Heart left ventricle (tissue), 16 donors: ENCODE measurements at places on chromosomes 6 and 20. TPM values are rescaled to one million over a fixed set of nuclear protein-coding genes. Genes with fewer than 3 reads are reported as not detected.

SMPDL3A gene
- total RNA-seq = 3.7 TPM

CDSN gene
- not detected for total RNA-seq

ADGRF5 gene
- 89.6 TPM for total RNA-seq

CLPSL2 gene
- total RNA-seq = not detected

TUBB2B gene
- 2.0 TPM for total RNA-seq

SGK2 gene
- total RNA-seq = not detected

TRIM15 gene
- total RNA-seq = not detected

CAP2 gene
- total RNA-seq = 187 TPM

TP53TG5 gene
- 3.1 TPM for total RNA-seq

DNA sequence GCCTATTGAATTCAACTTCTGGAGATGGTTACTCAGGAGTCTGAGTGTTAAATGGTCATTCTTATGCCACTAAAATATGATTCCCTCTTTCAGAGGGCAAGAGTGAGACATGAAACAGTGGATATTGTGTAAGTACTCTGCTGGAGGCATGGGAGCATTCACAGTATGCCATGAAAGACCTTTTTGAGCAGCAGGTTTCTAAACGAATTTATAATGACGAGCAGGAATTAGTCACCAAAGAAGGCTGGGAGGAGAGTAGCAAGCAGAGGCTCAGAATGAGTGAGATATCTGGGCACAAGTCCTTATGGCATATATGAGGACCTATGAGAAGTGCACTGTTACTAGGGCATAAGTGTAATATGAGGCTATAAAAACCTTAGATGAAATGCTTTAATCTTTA, 10.9 kb upstream of the MYB start:
- no peak for DNase-seq
- no peak overlapping the region for H3K4me3 ChIP-seq
- no peaks in the 10 kb centered on the region for H3K36me3 ChIP-seq
- no peaks in the 10 kb centered on the region for H3K4me1 ChIP-seq
- H3K27me3 ChIP-seq = peaks cover 4% of the 10 kb centered on the region

GRCh38 chr20:20594171-20594530, 118.3 kb downstream of the RALGAPA2 start:
- H3K27me3 ChIP-seq = no peaks in the 10 kb centered on the region
- no peaks in the 10 kb centered on the region for H3K36me3 ChIP-seq
- DNase-seq = no peak
- H3K27ac ChIP-seq = no peak overlapping the region
- H3K4me3 ChIP-seq = no peak overlapping the region

GRCh38 chr6:89481695-89482094, 48.7 kb downstream of the ANKRD6 start:
- H3K4me1 ChIP-seq = peaks cover 37% of the 10 kb centered on the region
- no peak overlapping the region for H3K4me3 ChIP-seq
- no peaks in the 10 kb centered on the region for H3K36me3 ChIP-seq
- no peak for DNase-seq
- no peaks in the 10 kb centered on the region for H3K27me3 ChIP-seq

DNA sequence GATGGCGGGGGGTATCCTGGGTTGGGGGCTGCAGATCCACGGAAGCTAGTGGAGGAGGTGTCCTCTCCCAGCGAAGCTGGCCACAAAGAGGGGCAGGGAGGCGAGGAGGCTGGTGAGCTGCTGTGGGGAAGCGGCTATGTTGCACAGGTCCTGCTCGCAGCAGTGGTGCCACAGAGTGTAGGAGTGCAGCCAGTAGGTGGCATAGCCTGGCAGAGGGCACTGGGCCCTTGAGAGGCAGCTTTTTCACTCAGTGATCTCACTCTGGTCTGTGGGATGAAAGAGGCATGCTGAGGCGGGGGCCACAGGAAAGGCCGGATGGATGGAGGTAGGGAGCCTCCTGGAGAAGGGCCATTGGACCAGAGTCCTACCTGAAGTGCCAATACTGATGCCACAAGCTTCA, 2.9 kb upstream of the LY6G6D start:
- H3K27me3 ChIP-seq = no peaks in the 10 kb centered on the region
- H3K4me3 ChIP-seq = no peak overlapping the region
- H3K36me3 ChIP-seq = no peaks in the 10 kb centered on the region
- H3K4me1 ChIP-seq = no peaks in the 10 kb centered on the region

DNA sequence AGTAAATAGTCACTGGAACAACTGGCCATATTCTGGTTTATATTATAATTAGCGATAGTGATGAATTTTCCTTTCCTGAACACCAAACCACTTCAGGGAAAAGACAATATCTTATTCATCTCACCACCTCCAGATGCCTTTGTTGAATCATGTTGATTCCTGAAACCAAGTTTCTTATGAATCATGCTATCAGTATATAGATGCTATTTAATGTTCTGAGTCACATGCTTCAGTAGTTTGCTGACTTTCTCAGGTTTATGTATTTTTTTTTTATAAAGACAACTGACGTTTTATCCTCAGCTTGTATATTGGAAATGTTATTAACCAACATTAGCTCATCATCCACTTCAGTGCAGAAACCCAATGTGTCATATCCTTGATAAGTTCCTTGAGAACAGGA, 710.2 kb upstream of the POU3F2 start:
- H3K27me3 ChIP-seq = no peaks in the 10 kb centered on the region
- no peaks in the 10 kb centered on the region for H3K36me3 ChIP-seq
- H3K4me3 ChIP-seq = no peak overlapping the region
- DNase-seq = no peak
- no peak overlapping the region for H3K27ac ChIP-seq

DNA sequence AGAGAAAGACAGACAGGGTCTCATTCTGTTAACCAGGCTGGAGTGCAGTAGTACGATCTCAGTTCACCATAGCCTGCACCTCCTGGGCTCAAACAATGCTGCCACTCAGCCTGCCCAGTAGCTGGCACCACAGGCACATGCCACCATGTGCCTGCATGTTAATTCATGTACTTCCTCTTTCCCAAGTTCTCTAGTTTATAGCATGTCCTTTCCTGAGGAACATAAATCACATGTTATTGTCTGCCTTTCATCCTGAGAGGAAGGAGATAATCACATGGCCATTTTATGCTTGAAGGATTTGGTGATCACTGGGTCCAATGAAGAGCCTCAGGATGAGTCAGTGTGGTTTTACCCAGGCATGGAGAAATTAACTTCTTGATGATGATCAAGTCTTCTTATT, 47.9 kb downstream of the COL11A2 start:
- H3K36me3 ChIP-seq = no peaks in the 10 kb centered on the region
- no peak overlapping the region for H3K27ac ChIP-seq
- H3K4me1 ChIP-seq = no peaks in the 10 kb centered on the region
- no peaks in the 10 kb centered on the region for H3K27me3 ChIP-seq

DNA sequence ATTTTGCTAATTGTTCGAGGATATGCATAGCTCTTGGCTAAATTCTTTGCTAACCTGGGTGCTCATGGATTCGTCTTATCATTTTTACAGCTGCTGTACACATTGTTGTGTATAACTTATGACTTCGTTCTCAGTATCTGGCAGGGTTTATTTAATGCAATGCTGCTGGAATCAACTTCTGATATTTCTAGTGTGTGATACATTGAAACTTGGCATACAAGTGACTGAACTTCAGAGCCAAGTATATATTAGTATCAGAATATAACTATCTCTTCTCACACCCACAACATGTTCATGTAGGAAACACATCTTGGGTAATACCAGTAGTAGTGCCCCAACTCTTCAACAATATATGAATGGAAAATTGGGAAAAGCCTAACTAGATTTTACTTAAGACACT, 764.2 kb downstream of the TENT5A start:
- DNase-seq = no peak
- H3K4me1 ChIP-seq = no peaks in the 10 kb centered on the region
- H3K27me3 ChIP-seq = no peaks in the 10 kb centered on the region
- no peak overlapping the region for H3K27ac ChIP-seq
- H3K4me3 ChIP-seq = no peak overlapping the region

DNA sequence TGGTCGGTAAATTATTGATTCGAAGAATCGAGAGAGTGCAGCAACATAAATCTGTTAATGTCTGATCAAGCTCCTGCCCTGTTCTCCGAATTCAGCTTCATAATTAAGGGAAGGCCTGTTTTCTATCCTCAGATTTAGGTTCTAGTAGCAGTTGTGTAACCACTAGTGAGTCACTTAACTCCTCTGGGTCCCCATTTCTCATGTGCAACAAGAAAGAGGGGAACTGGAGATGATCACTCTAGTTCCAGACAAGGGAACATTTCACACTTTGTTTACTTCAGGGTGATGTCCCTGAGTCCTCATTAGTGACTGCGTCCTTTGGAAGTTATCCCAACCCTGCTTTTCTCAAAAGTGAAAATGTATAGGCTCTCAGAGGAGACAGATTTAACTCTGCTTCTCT, 68.1 kb upstream of the RNF146 start:
- no peaks in the 10 kb centered on the region for H3K36me3 ChIP-seq
- no peaks in the 10 kb centered on the region for H3K4me1 ChIP-seq
- no peak for DNase-seq
- no peaks in the 10 kb centered on the region for H3K27me3 ChIP-seq

- no peak overlapping the region for H3K27ac ChIP-seq
- H3K36me3 ChIP-seq = no peaks in the 10 kb centered on the region
- H3K4me1 ChIP-seq = no peaks in the 10 kb centered on the region
- no peak for DNase-seq
- H3K27me3 ChIP-seq = peaks cover 15% of the 10 kb centered on the region
- H3K4me3 ChIP-seq = no peak overlapping the region
These were observed 1.3 kb upstream of the FNDC11 start for GRCh38 chr20:63552481-63553249.

GRCh38 chr6:107627969-107628368, 138.1 kb downstream of the SOBP start:
- no peaks in the 10 kb centered on the region for H3K27me3 ChIP-seq
- H3K36me3 ChIP-seq = no peaks in the 10 kb centered on the region
- DNase-seq = no peak
- no peak overlapping the region for H3K4me3 ChIP-seq
- peaks cover 12% of the 10 kb centered on the region for H3K4me1 ChIP-seq

DNA sequence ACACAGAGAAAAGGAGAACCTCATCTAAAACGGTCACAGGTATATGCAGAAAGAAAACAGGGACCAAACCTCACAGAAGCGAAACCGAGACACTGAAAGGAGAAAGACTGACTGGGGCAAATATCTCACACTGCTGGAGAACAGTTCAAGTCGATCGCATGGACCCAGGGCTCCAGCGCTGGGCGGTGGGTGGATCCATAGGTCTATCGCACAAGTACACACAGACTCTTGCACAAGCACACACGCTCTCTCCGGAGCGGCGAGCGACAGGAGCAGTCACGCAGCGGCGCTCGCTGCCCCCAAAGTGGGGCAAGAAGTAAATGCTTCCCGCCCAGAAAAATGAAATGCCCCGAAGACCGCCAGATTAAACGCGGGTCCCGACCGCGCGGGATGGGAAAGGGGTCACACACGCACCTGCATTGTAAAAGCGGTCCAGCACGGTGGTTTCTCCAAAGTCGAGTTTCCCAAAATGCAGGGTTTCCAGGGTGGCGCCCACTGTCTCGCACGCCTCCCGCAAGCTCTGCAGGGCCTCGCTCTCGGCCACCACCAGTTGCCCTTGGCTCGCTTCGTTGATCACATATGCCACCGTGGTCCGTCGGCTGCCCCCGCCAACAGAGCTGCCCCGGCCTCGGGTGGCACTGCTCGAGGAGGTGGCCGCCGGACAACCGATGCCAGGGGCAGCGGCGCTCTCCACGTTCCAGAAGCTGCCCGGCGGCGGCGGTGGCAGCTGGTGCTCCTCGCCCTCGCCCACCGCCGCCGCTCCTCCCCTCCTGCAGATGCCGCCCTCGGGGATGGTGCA, 782 bp downstream of the MAP3K5 start:
- no peaks in the 10 kb centered on the region for H3K36me3 ChIP-seq
- peak overlapping the region; percentile 86 for H3K4me3 ChIP-seq
- peaks cover 50% of the 10 kb centered on the region for H3K4me1 ChIP-seq
- peak overlapping the region; percentile 98 for H3K27ac ChIP-seq
- peak; percentile 65 for DNase-seq
- H3K27me3 ChIP-seq = no peaks in the 10 kb centered on the region

GRCh38 chr20:3871550-3872265, 17.5 kb upstream of the PANK2 start:
- no peak overlapping the region for H3K4me3 ChIP-seq
- peaks cover 60% of the 10 kb centered on the region for H3K36me3 ChIP-seq
- H3K27me3 ChIP-seq = no peaks in the 10 kb centered on the region
- no peaks in the 10 kb centered on the region for H3K4me1 ChIP-seq

DNA sequence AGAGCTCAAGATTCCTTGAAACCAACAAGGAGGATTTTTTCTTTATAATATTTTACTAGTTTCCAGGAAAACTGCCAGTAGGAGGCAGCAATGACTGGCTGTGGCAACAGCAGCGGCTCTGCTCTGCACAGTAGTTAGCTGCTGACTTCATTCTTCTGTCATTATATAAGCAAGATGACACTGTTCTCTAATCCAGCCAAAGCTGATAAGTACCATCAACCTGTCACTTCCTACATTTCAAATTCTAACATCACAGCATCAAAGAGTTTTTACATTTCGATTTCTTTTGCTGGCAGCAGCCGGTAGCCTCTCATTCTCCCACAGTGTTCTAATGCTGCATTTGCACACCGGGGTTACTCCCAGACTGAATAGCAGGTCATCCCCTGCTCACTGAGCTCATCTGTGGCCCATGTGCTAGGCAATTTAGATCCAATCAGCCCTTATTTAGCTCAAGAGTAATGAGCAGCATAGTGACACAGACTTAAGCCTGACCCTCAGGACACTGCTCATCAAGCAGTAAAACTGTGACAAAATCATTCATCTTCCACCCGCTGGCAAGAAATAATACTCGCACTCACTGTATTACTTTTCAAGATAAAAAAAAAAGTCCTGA, 67.8 kb downstream of the MMS22L start:
- no peaks in the 10 kb centered on the region for H3K27me3 ChIP-seq
- no peak for DNase-seq
- no peaks in the 10 kb centered on the region for H3K36me3 ChIP-seq

DNA sequence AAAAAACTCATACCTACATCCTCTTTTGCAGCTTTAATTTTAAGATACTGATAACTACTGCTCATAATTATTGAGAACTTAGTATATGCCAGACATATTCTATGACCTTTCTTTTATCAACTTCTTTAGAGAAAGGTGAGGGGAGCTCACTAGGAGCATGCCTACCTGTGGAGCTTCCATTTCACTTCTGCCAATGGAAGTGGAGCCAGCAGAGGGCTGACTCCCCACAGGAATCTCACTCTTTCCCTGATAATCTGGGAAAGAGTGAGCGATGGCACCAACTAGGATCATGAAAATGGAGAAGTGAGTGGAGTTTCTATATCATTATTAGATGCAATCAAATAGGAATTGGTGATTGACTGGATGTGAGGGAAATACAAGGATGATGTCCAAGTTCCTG, 484.9 kb downstream of the LMBRD1 start:
- peaks cover 1% of the 10 kb centered on the region for H3K4me1 ChIP-seq
- DNase-seq = no peak
- no peaks in the 10 kb centered on the region for H3K27me3 ChIP-seq
- H3K4me3 ChIP-seq = no peak overlapping the region
- no peak overlapping the region for H3K27ac ChIP-seq

- H3K27ac ChIP-seq = no peak overlapping the region
- no peaks in the 10 kb centered on the region for H3K27me3 ChIP-seq
- H3K36me3 ChIP-seq = no peaks in the 10 kb centered on the region
- H3K4me1 ChIP-seq = no peaks in the 10 kb centered on the region
- no peak overlapping the region for H3K4me3 ChIP-seq
These were observed 12.2 kb downstream of the SLC17A9 start for GRCh38 chr20:62964700-62965099.
